ENCODE measurements at places on chromosomes 11 and 22. TPM values are rescaled to one million over a fixed set of nuclear protein-coding genes. Genes with fewer than 3 reads are reported as not detected.

PPP6R3 gene
- 59.8 TPM for total RNA-seq

RFPL1 gene
- total RNA-seq: not detected

RIMBP3B gene
- total RNA-seq: not detected

RIMBP3C gene
- 0.04 TPM for total RNA-seq

OR51S1 gene
- total RNA-seq: not detected

PRPF19 gene
- 94.9 TPM for total RNA-seq

VPREB3 gene
- 0.84 TPM for total RNA-seq

MPEG1 gene
- 1.8 TPM for total RNA-seq

GNAZ gene
- total RNA-seq: 0.76 TPM

GRK3 gene
- total RNA-seq: 7.5 TPM

RIBC2 gene
- 0.64 TPM for total RNA-seq

TSPO gene
- total RNA-seq: 435 TPM

ZNRF3 gene
- 6.4 TPM for total RNA-seq

DDI1 gene
- total RNA-seq: not detected

OSM gene
- 0.28 TPM for total RNA-seq

TRIM21 gene
- 7.1 TPM for total RNA-seq

RBMXL2 gene
- total RNA-seq: not detected

PHF21B gene
- not detected for total RNA-seq

ZP1 gene
- not detected for total RNA-seq

SCGB1C1 gene
- total RNA-seq: not detected

PPP6R2 gene
- total RNA-seq: 29.3 TPM

DUSP8 gene
- total RNA-seq: 0.76 TPM

OR51E2 gene
- total RNA-seq: not detected

SLC6A5 gene
- not detected for total RNA-seq

IL18 gene
- 41.8 TPM for total RNA-seq

BDNF gene
- 0.92 TPM for total RNA-seq

DLG2 gene
- 6.3 TPM for total RNA-seq

CATSPERZ gene
- 1.3 TPM for total RNA-seq

LYVE1 gene
- total RNA-seq: 2.7 TPM

PKP3 gene
- total RNA-seq: 359 TPM

PAX6 gene
- not detected for total RNA-seq

USH1C gene
- 0.12 TPM for total RNA-seq

TESMIN gene
- 5.2 TPM for total RNA-seq

GPHA2 gene
- not detected for total RNA-seq

OR8A1 gene
- not detected for total RNA-seq

VPREB1 gene
- not detected for total RNA-seq

SCT gene
- total RNA-seq: not detected

CDKN1C gene
- total RNA-seq: 3.5 TPM

KCNC1 gene
- not detected for total RNA-seq

OR4C5 gene
- total RNA-seq: not detected

AAMDC gene
- 9.4 TPM for total RNA-seq

CDC42BPG gene
- total RNA-seq: 20.5 TPM

SYCE3 gene
- total RNA-seq: not detected

GPR83 gene
- total RNA-seq: not detected

SLC22A12 gene
- total RNA-seq: not detected

CD6 gene
- total RNA-seq: 0.80 TPM

ZC3H12C gene
- total RNA-seq: 4.6 TPM

TMEM121B gene
- 0.28 TPM for total RNA-seq

CREB3L1 gene
- total RNA-seq: 0.64 TPM

NCAM1 gene
- 0.60 TPM for total RNA-seq

CECR2 gene
- total RNA-seq: 0.40 TPM

OR6A2 gene
- total RNA-seq: 0.08 TPM

MRGPRX3 gene
- total RNA-seq: 1.9 TPM

MS4A6E gene
- total RNA-seq: not detected

MMP1 gene
- total RNA-seq: 3.5 TPM

MUC5AC gene
- not detected for total RNA-seq

OR52K2 gene
- not detected for total RNA-seq

OPCML gene
- total RNA-seq: not detected

CASP5 gene
- total RNA-seq: not detected

OR52E8 gene
- not detected for total RNA-seq
